Activated CD4-positive, alpha-beta T cell treated with anti-CD3 and anti-CD28 coated beads for 24 hours (primary cell): ENCODE measurements at places on chromosomes 4 and X.

DNA sequence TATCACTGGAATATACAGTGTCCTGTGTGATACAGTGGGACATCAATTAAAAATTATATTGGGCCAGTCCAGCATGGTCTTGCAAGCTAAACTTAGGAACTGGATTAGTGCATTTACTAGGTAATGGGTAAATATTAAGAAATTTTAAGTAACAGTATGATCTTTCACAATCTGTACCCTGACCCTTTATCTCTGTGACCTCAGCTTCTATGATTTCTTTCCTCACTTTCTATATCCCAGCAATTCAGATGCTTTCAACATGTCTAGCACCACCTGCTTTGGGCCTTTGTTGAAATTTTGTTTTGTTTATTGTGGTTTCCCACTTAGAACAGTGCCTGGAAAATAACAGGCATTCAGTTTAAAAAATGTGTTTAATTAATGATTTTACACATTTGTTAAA is 2295.4 kb downstream of the ARAP2 start:
- DNase-seq: no peak

DNA sequence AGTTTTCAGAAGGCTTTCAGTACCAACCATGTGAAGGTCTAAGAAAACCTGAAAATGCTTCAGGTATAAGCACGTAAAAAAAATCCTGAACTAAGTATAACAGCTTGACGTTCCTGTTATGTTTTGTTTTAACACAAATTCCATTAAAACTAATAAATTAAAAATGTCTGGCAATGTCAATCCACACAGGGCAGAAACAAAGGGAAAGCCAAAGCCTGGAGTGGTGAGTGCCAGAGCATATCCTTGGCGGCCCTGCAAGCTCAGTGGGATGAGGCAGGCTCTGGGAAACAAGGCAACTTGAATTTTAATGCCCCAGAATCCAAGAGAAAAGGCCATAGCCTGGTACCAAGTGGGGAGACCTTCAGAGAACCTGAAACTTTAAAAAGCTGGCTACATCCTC is 78.2 kb downstream of the EPHA5 start:
- no peak for DNase-seq

- DNase-seq: no peak
Observed at GRCh38 chrX:5791721-5792120, 436.9 kb downstream of the NLGN4X start.

DNA sequence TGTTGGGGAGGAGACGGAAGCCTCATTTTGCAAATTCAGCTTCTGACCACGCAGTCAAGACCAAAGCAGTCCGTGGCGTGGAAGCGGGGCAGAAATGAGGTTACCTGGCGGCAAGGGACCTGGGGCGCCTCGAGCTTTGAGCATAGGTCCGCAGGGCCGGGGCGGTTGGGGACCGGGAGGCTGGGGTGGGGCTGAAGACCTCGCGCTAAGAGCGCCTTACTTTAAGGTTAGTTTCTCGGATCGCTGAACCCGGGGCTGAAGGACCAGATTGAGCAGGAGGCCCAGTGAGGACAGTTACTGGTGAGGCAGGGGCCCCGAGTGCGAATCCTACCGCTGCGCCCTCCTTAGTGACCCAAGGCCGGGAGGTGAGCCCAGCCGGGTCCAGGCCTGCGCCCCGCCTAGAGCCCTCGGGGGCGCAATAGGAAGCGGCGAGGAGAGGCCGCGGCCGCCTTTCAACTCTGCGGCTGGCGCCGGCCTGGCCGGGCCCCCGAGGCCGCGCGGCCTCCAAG is 7.5 kb downstream of the MSX1 start:
- no peak for DNase-seq

GRCh38 chr4:79907001-79907400 is 166.0 kb downstream of the ANTXR2 start:
- DNase-seq: no peak

GRCh38 chr4:12697970-12698369 is 786.2 kb downstream of the RAB28 start:
- no peak for DNase-seq

DNA sequence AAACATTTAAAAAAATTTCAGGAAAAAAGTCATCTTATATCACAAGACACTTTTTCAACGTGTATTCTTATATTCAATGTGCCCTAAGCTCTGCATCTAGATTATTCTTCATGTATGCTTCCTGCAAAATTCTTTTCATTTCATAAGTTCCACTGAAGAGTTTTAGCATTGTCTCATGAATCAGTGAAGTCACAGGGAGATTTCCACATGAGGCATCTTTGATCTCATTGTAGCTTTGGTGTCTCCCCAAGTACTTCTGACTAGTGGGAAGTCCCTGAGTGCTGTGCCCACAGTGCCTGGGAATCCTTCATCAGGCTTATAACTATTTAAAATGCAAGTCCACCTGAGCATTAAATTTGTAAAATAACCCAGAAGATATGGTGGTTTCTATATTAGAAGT is 123.8 kb downstream of the MAD2L1 start:
- no peak for DNase-seq

- DNase-seq: no peak
Observed at GRCh38 chr4:1591107-1591506, 93.0 kb downstream of the FAM53A start.

DNA sequence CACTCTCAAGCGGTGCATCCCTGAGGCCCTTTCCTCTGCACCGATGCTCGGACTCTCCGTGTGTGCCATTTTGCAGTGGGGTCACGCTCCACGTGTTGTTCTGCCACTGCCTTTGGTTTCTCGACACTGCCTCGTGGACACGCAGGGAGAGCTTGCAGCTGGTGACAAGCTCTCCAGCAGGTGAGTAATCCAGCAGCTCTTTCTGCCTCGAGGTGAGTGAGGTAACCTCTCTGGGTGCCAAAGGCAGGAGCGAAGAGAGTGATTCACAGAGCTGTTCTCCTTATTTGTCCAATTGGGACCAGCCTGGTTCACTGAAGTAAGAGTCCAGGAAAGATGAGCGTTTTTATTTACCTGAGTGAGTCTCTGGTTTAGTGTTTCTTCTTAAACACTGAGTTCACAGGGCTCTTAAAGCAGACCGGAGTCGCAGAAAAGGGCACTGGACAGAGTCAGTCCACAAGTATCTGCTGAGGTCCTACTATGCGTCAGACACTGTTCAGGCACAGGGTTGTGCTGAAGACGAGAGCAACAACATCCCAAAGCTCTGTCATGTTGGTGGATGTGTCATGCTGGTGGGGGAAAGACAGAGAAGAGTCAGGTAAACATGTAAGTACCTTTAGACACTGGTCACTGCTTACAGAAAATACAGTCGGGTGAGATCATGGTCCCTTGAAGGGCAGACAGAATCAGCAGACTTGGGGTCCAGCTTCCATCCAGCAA is 61.8 kb downstream of the FHDC1 start:
- DNase-seq: no peak

- no peak for DNase-seq
Observed at GRCh38 chrX:43644124-43644701, 11.9 kb upstream of the MAOA start.

DNA sequence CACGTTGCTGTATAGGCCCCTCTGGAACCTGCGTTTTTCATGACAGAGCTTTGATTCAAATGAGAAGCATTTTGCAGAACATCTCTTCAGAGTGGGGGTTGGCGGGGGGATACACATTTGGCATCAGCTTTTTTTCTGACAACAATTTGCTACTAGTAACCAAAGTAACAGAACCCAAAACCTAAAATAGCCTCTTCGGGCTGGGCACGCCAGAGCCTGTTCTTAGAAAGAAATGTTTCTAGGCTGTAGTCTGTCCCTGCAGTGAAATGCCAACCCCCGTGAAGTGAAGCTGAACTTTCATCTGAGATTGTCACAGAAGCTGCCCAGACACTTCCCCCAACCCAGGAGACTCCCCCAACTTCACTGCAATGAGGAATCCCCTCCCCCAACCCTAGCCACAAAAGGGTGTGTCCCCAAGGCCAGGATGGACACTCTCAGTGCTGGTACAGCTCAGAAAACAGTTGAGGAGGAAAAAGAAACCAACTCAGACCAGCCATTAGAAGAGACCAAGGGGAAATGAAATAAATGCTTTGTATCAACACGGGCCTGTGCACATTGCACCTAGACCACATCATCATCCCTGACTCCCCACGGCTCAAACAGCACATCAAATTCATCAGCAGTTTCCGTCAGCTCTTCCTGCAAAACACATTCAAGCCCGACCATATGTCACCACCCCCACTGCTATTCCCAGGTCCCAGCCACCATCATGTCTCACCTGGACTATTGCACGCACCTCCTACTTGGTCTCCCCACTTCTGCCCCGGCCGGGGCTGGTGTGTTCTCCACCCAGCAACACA is 8.4 kb upstream of the MAN2B2 start:
- no peak for DNase-seq

- DNase-seq: no peak
Observed at GRCh38 chrX:94424456-94424855, 750.5 kb downstream of the FAM133A start.

- no peak for DNase-seq
Observed at GRCh38 chr4:74794382-74795010, at the start of gene BTC. TSS of gene BTC (minus strand) at chr4:74794523. CDS start at chr4:74794325, 198 bp downstream.
